ENCODE measurements at places on chromosomes 1 and 21.
A peak's percentile ranks its signal among the peaks of the same experiment; 100 is the strongest.

GRCh38 chr21:17044696-17045095, 468.1 kb upstream of the CXADR start:
- DNase-seq: no peak

DNA sequence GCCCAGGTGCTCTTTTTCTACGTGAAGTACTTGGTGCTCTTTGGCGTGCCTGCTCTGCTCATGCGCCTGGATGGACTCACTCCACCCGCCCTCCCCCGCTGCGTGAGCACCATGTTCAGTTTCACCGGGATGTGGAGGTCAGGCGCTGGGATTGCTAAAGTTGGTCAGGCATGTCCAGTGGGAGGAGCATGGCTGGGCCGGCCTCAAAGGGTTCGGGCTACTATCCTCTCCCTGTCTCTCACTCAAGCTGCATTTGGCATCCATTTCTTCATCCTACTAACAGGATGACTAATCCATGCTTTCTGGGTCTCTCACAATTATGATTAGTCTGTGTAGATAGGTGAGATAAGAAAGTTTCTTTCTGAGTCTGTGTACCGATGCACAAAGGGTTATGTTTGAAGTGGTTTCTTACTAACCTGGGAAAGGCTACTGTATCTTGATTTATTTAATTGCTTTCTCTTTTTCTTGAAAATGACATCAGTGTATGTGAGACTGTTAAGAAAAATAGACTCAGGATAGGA, 135.9 kb downstream of the HHAT start:
- no peak for DNase-seq

- no peak for DNase-seq
Observed at GRCh38 chr21:41357546-41357945, 4.3 kb upstream of the MX2 start.

DNA sequence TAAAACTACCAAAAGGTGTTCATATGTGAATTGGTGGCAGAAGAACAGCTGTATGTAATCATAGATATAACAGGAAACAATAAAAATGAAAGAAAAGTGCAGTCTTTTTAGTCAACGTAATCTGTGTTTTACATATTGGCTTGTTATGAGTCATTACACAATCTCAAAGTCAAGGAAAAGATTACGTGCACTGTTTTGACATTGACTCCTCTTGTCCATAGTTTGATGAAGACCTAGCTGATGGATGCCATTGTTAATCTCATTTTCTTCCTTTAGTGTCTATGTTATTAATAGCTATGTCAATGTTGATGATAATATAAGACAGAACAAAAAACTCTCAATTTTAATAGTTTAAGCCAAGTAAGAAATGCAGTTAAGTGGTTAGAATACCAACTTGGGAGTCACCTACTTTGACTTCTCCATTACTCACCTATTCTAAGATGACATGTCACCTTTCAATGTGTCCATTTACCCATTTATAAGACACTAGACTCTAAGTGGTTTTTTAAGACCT, 84.5 kb upstream of the SAMSN1 start:
- no peak for DNase-seq

DNA sequence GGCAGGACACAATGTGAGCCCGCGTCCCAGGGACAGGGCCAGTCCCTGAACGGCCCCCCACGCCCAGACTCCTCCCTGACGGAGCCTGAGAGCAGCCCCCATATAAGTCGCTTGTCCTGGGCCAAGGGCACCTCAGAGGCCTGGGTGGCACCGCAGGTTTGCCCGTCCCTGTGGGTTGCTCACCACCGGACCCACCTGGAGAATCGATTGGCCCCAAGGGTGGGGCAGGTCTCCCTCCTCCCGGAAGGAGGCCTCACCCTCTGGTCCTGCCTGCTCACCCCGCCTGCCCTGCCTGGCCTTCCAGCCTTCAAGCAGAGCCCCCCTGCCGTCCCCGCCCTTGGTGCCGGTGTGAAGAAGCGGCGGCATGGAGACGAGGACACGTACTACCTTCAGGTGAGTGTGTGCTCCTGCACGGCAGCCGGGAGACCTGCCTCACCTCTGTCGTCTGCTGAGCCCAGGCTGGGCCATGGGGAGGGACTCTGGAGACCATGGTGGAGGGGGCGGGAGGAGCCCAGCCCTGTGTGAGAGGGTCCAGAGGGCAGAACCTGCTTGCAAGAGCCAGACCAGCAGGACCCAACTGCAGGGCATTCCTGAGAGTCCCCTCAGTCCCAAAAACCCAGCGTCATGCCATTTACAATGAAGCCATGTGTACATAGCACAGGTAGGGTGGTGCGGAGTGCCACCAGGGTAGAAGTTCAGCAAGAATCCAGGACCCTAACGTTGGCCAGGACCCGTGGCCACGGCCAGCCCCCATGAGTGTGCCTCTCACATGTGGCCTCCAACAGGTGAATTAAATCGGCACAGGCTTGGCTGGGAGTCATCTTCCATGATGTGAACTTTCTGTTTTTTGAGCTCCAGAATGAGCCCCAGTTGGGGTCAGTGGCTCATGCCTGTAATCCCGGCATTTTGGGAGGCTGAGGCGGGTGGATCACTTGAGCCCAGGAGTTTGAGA, 24.1 kb upstream of the CCDC27 start:
- no peak for DNase-seq

DNA sequence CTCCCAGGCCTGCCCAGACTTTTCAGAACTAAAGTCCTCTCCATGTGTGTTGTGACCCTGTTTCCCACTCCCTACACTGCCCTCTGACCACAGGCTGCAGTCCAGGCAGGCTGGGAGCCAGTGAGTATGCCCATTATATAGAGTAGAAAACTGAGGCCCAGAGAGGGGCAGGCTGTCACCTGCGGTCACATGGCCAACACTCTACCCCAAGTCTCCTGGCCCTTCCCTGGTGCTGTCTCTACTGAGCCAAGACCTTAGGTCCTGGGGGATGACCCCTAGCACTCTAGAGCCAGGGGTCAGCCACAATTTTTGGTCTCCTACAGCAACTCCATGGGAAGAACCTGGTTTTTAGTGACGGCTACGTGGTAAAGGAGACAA, 30.8 kb downstream of the RPS6KA1 start:
- no peak for DNase-seq

- no peak for DNase-seq
Observed at GRCh38 chr1:207067185-207067584, 14.1 kb downstream of the PFKFB2 start.

- DNase-seq: no peak
Observed at GRCh38 chr1:168161459-168161858, 17.3 kb upstream of the TIPRL start.

GRCh38 chr1:173666646-173667045, 3.0 kb downstream of the ANKRD45 start:
- no peak for DNase-seq

GRCh38 chr1:3037281-3038040, 16.2 kb downstream of the ACTRT2 start:
- DNase-seq: no peak

GRCh38 chr1:232999956-233000625, 49.7 kb downstream of the NTPCR start:
- no peak for DNase-seq

GRCh38 chr1:238660849-238661248, 725.5 kb upstream of the CHRM3 start:
- DNase-seq: no peak

DNA sequence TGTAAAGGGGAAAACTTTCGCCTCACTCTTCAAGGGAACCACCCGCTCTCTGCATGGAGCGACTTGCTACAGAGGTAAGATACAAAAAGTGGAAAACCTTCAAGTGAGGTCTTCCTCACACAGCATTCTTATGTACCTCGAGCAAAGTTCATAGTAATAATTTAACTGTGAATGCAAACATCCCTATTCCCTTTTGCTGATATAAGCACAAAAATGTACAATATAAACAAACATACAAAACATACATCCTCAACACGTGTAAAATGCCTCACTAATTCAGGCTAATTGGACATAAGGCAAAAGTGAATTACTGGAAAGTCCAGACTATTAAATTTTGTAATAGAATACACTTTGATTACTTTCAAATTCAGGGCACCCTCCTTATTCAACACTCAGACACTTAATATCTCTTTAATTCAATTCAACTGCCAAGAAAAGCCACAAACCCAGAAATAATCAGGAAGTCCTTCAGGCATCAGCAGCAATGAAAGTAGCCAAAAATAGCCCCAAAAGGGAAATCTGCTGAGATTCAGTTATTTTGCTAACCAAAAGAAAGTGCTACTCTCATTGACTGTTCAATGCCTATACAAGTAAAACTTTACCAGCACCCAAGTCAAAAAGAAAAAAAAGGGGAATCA, 15.2 kb upstream of the LMX1A start:
- no peak for DNase-seq

DNA sequence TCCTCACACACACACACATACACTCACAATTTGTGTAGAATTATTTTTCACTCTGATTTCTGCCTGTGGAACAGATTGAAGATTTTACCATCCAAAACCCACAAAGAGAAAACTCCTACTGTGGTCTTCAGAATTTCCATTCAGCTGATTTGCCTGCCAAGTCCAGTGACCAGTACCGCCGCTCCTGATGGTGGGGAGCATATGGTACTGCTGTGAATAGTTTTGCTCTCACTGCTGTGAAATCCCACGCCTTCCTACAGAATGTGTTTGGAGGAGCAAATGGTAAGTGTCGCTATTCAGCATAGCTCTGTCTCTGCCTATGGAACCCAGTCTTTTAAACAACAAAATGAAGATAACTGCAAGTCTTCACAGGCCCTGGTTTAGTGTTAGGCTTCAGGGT, 629.5 kb downstream of the LMO4 start:
- DNase-seq: no peak

- DNase-seq: no peak
Observed at GRCh38 chr1:194117582-194117981, 931.2 kb upstream of the B3GALT2 start.

DNA sequence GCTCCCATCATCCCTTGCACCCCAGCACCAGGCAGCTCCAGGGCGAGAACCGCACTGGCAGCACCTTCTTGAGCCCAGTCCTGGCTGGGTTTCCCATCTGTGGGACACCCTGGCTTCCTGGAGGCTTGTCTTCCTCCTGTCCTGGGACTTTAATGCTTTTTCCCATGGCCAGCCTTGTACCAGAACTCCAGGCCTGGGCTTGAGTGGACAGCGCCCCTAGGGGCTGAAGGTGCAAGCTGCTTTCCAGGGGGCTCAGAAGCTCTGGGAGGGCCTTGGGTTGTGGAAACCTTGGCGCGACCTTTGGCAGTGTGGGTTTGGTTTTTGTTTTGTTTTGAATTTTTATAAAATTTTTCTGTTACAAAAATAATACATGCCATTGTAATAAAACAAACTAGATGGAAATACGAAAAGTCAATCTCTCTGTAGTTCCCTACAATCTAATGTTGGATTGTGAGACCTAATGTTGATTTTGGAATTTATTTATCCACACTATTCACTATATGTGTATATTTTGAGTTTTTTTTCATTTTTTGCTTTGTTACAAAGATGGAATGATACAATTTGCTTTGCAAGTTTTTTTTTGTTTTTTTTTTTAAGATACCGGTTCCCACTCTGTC, 33.8 kb upstream of the RPL11 start:
- DNase-seq: peak; percentile 56

DNA sequence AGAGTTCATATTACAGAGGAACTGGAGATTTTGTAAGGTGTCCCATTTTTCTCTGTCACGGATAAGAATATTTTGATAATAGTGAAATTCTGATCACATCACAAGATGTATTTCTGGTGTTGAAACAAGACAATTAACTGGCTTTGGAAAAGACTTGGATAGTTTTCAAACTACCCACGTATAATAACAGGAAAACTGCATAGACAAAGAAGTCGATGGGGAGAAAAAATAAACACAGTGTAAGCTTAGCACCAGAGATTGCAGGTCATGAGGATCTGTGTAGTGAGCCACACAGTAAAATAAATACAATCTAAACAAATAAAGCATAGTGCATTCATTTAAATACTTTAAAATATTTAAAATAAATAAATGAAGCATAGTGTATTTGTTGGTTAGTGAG, 452.3 kb upstream of the ADAMTS5 start:
- DNase-seq: no peak

GRCh38 chr21:42025376-42026081, 15.4 kb upstream of the ZBTB21 start:
- no peak for DNase-seq

DNA sequence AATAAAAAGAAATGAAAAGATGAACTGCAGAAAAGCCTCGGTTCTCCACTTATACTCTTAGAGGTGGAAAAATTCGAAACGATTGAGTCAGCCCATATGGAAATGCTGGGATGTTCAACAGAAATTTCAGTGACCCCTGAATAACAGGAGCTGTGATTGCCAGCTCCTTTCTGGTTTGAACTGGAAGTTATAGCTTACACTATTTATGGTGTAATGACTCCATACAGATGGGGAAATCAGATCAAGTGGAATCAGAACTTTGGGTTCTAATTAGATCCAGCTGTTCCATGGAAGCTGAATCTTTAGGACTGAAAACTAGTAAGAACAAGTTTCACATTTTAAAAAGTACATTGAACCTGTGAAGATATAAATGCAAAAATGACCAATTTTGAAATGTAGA, 569.3 kb upstream of the ZRANB2 start:
- DNase-seq: no peak

DNA sequence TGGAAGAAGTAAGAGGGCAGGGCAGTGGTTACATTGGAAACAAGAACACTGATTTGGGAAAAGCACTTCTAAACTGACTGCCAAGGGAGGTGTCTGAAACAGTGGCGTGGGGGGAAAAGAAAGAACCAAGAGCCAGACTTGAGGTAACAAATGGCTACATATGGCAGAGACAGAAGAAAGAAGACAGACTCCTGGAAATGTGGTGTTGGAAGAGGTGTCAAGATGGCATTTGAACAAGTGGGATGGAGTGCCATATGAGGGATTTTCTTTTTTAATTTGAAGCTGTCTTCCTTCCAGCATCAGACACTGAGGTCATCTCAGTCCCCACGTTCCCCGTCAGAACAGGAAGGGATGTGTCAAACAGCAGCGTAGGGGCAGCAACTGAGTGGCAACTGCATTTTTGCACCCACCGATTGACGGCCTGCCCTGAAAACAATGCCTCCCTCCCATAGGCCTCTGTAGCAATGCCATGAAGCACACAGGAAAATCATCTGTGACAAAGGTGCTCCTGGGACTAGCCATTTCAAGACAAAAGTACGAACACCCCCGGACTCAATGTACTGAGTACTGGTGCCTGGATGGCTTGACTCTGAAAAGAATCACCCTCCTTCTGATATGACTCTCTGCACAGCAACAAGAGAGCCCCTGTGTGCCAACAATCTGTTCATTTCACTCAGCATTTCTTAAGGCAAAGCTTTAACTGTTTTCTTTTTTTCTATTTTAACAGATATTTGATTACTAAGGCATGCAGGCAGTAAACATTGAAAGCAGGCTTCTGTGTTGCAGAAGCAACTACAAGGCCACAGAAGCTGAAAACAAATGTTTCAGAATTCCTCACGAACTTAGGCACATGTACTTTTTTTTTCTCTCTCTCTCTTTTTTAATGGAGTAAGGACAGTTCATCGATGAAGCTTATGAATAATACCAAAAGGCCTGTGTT, 37.0 kb downstream of the LPAR3 start:
- no peak for DNase-seq

- no peak for DNase-seq
Observed at GRCh38 chr1:148315071-148315811, 163.2 kb upstream of the NBPF11 start.

- no peak for DNase-seq
Observed at GRCh38 chr1:115690972-115691371, 49.2 kb downstream of the VANGL1 start.

- DNase-seq: peak; percentile 24
Observed at GRCh38 chr1:203702130-203702577, 62.8 kb upstream of the LAX1 start.

All from GM12892 (cell line).